ENCODE measurements at places on chromosomes 2 and 18. TPM values are rescaled to one million over a fixed set of nuclear protein-coding genes. Genes with fewer than 3 reads are reported as not detected.

The RESP18 gene
- total RNA-seq: not detected

The RPRM gene
- not detected for total RNA-seq

The FLACC1 gene
- 0.84 TPM for total RNA-seq

The AKAIN1 gene
- not detected for total RNA-seq

The RGPD3 gene
- 0.51 TPM for total RNA-seq

The UGT1A8 gene
- not detected for total RNA-seq

The DSG2 gene
- total RNA-seq: 9.7 TPM

The HOXD11 gene
- total RNA-seq: not detected

Data from dermis blood vessel endothelial cell (primary cell).